ENCODE measurements at places on chromosomes 13 and 19. TPM values are rescaled to one million over a fixed set of nuclear protein-coding genes. Genes with fewer than 3 reads are reported as not detected.

DNA sequence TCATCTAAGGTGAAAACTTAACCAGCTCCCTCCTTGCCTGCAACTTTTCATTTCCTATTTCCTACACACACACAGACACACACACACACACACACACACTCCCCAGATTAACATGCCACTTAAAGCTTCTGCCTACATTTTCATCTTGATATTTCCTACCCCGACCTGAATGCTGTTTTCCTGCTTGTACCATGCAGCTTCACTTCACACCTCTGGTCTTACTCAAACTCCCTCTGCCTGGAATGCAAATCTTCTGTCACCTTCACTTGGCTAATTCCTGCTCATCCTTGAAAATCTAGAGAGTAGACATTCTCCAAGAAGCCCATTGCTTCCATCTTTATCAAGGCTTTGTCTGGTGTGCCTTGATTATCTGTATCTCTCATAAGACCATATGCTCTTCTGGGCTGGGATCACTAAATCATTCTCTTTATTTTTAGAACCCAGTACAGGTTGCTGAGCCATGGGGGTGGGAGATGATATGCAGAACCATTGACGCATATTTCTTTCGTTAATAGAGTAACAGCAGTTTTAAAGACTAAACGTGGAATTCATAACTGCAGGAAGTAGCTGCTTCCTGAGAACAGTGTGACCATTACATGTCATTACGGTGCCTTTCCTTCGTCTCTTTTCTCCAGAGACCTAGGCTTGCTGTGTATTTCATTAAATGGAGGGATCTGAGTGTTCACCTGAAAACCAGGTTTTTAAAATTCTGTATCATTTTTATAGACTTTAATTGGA, 37.7 kb downstream of the CNMD start:
- no peak for DNase-seq

GRCh38 chr13:113229161-113229560, 19.7 kb downstream of the CUL4A start:
- DNase-seq: no peak

DNA sequence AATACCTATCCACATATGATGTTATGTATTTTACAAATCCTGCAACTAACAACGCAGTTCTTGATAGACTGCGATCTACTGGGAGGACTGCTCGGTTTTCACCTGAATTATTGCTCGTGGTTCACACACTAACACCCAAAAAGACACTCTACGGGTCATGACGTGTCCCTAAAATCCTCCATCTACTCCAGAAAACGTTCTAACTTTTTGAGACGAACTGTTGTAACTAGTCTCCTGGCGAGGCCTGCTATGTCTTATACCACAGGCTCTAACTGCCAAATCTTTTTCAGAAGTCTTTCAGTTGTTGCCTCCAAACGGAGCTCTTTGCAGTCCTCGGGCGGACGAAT, 108.2 kb downstream of the KCNRG start:
- DNase-seq: no peak

DNA sequence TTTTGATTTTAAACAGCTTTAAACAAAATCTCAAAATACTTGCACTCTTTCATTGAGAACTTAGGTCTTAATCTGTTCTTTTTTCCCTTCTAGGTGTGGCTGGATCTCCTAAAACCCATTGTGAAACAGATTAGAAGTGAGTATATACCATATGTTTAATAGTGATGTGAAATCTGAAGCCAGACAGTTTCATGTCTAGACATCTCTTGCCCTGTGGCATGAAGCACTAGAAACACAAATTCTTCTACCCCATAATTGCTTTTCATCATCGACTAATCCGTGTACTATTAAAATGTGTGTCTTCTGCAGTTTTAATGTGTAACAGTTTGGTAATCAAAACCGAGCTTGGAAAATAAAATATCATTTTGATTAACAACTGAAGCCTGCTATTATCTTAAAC, 188.2 kb upstream of the RNF113B start:
- DNase-seq: no peak

DNA sequence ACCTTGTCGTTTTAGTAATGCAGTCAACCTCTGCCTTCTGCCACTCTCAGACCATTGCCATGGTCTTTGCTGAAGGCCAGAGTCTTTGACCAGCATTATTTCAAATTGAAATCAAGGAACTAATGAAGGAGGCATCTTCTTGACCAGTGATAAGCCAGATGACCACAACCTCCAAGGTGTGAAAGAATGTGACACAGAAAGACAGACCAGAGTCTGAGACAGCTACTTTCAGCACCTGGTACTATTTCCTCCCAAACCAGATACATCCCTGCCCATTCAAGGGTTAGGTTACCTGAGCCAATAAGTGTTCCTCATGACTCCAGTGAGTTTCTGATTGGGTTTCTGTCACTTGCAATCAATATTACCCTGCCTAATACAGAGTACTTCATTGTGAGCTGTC, 20.3 kb upstream of the RNASEH2B start:
- DNase-seq: no peak

GRCh38 chr19:13849991-13850909, 26.7 kb upstream of the NANOS3 start:
- DNase-seq: no peak

The GRK1 gene
- total RNA-seq: not detected

GRCh38 chr13:99821741-99822140, 149.8 kb downstream of the ZIC5 start:
- DNase-seq: no peak

All from vagina (tissue), 2 donors.